ENCODE measurements at places on chromosomes 16 and 17.

DNA sequence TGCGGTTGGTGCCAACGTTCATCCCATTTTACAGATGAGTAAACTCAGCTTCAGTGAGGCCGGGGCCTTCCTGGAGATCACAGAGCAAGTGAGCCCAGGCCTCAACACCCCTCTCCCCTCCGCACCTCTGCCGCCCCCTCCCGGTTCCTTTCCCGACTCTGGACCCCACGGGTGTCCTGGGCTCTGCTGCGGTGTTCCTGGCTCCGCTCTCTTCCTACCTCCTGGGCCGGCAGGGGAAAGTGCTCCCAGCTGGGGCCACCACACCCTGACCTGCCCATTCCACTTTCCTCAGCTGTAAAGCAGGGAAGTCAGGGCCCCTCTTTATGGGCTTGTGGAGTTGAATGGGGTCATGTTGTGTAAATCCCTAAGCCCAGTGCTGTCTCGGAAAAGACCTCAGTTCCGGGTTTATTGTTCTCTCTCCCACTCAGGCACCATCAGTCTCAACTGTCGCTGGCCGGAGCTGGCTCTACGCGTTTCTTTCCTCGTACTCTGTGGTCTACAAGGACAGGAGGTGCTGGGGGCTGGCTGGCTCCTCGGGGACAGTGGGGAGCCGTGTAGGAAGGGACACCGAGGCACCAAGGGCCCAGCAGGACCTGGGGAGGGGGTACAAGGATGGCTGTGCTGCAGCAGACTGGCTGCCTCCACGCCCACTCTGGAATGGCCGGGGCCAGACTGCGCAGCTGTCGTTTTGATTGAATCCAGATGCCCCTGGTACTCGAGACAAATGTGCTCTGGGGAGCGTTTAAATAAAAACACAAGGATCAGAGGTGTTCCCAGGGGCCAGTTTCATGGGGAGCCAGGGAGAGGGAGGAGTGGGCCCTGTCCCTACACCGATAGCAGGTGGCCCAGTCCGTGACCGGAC is 21.7 kb upstream of the ACSF3 start:
- peak; percentile 51 for DNase-seq

GRCh38 chr17:76417499-76418143 is 33.2 kb downstream of the SPHK1 start:
- no peak for DNase-seq

GRCh38 chr17:20010099-20010863 is 1.1 kb downstream of the SPECC1 start:
- no peak for DNase-seq

GRCh38 chr17:4931963-4932362 is at the start of gene GP1BA:
Gene GP1BA, plus strand, starts transcription at chr17:4932277. Its CDS starts 328 bp downstream, at chr17:4932605.
- no peak for DNase-seq

DNA sequence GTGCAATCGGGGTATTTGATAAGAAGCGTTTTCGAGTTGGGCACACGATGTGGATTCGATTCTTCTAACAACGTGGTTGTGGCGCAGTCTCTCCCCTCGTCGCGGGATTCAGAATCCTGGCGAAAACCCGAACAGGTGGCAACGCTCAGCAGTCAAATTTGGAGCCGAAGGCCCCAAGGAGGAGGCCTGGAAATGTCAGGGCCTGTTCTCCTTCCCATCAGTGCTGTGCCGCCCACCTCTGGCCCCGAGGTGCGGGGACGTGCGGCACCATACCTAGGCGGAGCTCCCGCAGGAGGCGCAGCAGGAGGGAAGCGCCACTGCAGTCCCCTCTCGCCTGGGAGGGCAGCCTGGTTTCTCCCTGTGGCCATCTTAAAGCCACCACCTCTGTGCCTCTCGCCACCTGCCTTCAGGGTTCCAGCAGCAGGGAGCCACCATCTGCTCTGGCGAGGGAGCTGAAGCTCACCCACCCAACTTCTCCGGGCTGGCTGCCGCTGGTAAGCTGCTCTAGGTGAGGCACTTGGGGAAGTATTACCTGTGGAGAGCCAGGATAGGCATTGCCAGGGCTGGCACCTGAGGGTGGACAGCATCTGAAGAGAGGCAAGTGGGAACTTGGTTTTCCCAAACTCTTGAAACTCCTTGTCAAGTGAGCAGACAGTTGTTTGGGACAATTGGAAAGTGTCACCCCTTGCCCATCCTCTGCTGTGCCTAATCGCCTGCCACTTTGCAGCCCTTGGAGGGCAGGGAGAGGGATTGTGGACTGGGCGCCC is 2.6 kb upstream of the AATF start:
- DNase-seq: no peak

- no peak for DNase-seq
These were observed 99.1 kb downstream of the ADAMTS18 start for GRCh38 chr16:77335652-77336234.

DNA sequence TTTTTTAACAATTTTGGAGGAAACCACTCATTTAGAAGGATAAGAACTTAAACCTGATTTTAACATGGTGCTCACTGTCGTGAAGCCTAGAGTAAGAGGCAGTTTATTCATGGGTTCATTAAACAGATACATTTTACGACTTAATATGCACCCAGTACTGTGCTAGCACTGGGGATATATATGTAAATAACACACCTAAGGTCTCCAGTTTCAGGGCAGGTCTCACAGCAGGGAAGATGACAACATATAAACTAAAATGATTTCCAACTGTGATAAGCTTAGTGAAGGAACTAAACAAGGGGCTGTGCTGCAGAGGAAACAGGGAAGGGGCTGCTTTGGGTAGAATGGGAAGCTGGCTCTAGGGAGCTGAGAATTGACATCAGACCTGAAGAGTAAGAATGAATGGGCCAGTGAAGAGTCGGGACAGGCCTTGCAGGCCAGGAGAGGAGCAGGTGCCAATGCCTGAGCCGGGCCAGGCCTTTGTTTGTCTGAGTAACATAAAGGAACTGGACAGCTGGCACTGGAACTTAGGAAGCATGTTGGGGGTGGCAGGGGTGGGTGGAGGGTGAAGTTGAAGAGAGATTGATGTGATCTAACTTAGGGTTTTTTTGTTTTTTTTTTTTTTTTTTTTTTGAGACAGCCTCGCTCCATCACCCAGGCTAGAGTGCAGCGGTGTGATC is 12.1 kb downstream of the NT5M start:
- no peak for DNase-seq

GRCh38 chr16:10895053-10895946 is 18.3 kb downstream of the CIITA start:
- no peak for DNase-seq

GRCh38 chr17:46009681-46010596 is 10.9 kb downstream of the STH start:
- no peak for DNase-seq

GRCh38 chr17:6670999-6671398 is 19.4 kb downstream of the C17orf100 start:
- no peak for DNase-seq

DNA sequence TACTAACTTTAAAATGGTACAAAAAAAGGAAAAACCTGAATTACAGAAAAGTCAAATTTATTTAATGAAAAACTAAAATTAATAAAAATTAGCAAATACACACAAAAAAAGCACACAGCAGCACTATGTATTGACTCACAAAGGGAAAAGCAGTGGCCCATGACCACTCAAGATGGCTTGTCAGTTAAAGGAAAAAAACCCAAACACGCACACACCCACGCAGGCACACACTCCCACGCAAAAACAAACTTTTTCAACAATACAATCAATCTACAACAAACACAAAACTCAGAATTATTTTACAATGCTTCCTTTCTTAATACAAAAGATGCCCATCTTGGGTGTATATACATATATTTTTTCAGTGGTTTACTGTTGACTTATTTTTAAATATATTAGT is 24.2 kb downstream of the SIAH1 start:
- DNase-seq: no peak

DNA sequence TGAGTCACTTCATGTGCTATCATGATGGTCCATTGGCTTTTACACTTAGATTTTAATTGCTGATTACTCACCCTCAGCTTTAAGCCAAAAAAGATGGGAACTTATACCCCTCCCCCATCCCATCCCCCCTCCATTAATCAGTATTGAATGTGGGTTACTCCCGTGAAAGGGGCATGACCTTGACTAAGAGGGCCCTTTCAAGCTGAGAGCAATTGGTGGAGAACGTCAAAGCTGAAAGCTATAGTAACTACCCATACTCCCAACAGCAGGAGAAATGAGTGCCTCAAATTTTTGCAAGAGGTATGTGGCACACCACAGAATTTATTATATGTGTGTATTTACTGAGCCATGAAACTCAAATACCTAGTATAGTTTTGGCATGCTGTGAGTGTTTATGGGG is 99.7 kb upstream of the CDH8 start:
- no peak for DNase-seq

- no peak for DNase-seq
These were observed 125.7 kb downstream of the XYLT1 start for GRCh38 chr16:17345043-17345442.

- DNase-seq: no peak
These were observed 10.0 kb downstream of the MMP15 start for GRCh38 chr16:58035356-58036170.

DNA sequence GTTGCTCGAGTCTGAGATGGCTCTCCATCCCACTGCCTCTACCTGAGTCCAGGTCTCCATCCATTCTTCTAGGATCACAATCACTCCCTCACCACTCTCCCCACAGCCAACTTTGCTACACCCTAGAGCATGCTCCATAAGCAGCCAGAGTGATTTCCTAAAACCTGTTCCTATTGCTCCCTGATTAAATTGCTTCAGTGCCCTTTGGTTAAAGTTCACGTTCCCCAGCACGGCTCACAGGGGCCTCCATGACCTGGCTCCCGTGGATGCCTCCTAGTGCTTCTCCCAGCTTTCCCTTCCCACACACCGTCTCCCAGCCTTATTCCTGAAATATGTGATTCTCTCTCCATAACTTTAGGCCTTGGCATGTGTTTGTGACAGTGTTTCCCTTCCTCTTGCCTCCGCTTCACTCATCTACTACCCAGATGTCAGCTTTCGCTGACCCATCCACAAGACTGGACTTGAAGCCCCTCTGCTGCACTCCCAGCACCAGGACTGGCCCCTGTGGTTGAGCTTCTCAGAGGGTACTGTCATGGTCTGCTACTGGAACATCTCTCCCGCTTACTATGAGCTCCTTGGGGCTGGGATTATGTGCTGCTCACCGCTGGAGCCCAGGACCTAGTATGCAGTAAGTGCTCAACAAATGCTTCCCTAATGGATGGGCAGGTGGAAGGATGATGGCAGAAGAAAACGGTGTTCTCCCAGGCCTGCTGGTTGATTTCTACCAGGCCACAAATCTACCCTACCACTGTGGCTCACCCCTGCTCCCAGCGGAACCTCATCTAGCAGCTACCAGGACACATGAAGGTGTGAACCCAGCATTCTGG is 17.9 kb downstream of the MYO18A start:
- no peak for DNase-seq

GRCh38 chr16:1972490-1972877 is 631 bp downstream of the TBL3 start:
- DNase-seq: no peak

GRCh38 chr17:21200590-21201297 is 13.2 kb downstream of the TMEM11 start:
- DNase-seq: no peak

- no peak for DNase-seq
These were observed 1.7 kb downstream of the WBP2 start for GRCh38 chr17:75853433-75853832.

- DNase-seq: no peak
These were observed 18.3 kb downstream of the TMEM100 start for GRCh38 chr17:55704401-55704800.

DNA sequence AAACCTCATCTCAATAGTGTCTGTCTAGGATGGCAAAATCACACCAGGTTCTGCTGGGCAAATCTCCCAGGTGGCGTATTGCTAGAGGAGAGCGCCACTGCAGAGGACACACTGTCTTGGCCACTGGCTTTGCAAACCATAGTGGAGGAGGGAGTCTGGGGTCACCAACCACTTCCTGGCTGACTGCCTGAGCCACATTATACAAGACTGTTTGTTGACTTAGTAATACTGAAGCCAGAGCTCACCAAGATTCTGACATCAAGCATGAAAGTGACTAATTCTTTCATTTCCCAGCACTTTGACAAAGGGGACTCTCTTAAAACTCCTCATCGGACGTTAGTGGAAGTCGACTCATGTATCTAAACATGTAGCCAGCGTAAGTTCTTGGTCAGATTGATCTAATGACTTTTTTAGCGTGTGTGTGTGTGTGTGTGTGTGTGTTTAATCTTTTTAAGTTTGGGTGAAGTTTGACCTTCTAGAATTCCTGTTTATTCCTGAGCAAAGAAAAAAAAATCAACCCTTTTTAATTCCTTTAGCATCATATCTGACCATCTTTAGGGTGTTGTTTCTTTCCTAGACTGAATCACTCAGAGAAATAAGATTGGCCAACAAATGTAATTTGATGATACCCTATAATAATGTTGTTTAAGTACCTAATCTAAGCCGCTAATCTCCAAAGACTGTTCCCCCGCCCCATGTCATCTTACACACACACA is 13.7 kb downstream of the PITPNC1 start:
- DNase-seq: peak; percentile 73

GRCh38 chr17:42484304-42484703 is 25.6 kb downstream of the ATP6V0A1 start:
- no peak for DNase-seq

DNA sequence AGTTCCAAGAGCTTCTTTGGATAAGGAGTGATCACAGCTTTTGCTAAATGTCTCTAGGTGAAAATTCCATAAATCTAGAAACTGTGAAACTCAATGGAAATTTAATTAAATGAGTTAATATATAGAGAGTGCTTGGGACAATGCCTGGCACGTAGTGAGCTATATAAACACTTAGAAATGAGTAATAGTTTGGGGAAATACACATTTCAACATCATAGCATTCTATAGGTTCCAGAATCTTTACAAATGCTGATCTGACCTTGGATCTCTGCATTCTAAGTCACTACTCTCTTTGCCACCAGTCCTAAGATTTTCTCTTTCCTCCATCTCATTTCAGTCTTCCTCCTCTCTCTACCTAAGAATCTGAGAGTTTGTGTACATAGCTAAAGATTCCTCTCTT is 175.6 kb downstream of the SOX9 start:
- DNase-seq: no peak

DNA sequence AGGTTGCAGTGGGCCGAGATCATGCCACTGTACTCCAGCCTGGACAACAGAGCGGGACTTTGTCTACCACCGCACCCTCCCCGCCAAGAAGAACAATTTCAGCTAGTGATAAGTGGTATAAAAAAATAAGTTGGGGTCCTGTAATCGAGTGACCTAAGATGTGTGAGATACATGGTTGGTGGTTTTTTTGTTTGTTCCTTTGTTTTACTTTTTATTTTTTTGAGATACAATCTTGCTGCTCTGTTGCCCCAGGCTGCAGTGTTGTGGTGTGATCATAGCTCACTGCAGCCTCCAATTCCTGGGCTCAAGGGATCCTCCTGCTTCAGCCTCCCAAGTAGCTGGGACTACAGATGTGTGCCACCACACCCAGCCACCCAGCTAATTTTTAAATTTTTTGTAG is 58.7 kb downstream of the PITPNC1 start:
- DNase-seq: no peak

- no peak for DNase-seq
These were observed 119.1 kb upstream of the ANKFN1 start for GRCh38 chr17:56034197-56034635.

DNA sequence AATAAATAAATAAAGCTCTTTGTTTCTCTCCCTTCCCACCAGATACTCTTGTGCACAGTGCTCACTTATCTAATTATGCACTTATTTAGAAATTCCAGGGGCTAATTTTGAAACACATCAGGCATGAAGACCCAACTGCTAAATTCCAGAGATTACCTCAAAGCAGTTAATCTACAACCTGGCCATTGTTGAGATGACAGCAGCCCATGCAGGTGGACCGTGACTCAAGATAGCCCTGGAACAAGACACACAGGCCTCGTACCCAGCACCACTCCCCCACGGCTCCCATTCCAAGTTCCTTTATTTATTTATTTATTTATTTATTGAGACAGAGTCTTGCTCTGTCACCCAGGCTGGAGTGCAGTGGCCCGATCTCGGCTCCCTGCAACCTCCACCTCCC is 60.1 kb upstream of the NPEPPS start:
- no peak for DNase-seq
